SJCRH30 (cell line): ENCODE measurements at places on chromosomes 2 and 18. TPM values are rescaled to one million over a fixed set of nuclear protein-coding genes. Genes with fewer than 3 reads are reported as not detected.

DNA sequence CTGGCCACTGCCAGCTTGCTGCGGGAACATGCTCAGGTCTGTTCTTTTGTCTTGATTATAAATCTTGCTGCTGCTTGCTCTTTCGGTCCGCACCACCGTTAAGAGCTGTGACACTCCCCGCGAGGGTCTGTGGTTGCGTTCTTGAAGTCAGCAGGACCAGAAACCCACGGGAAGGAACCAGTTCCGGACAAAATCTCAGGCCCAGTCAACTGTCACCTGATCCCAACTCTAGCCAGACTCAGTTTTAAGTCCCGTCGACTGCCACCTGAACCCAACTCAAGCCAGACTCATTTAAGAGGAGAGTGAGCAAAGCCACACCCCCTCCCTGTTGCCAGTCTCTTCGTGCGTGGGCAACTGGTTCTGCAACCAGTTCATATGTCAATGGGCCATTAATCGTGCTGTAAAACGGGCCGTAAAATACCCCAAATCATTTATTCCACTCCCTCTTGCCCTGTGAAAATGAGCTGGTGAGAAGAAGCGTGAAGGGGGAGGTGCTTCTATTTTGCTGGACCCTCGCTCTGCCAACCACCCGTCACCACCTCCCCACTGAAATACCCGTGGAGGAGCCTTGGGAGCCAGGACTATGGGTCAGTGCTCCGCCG is 224.3 kb downstream of the NDUFA10 start:
- H3K4me1 ChIP-seq = no peaks in the 10 kb centered on the region
- no peak overlapping the region for H3K4me3 ChIP-seq
- no peak overlapping the region for H3K27ac ChIP-seq

DNA sequence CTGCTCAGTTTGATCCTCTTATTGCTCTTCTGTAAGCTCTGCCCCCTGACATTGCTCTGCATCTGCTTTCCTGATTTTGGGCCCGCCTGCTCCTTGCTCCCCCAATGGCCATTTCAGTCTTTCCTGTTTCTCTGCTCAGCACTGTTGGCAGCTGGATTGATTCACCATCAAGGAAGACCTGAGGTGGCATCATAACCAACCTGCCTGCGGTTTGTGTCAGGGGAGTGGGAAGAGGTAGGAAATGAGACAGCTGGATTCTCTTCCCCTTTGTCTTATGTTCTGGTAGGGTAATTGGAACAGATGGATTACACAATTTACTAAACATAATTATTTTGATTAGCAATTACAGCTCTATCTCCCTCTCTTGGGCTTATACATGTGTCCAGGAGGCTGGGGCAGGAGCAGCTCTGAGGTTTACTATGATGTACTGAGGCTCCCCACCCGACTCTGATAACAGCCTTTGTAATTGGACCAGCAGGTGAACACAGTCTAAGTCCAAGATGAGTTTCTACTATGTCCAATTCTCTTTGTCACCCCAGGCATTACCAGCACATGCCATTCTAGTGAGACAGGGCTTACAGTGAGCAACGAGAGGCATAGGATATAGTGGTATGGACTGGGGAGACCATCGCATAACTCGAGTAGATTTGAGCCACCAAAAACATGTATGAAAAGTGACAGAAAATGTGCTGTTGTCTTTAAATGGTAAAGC is 151.8 kb upstream of the MMADHC start:
- H3K4me3 ChIP-seq = no peak overlapping the region
- H3K27ac ChIP-seq = no peak overlapping the region
- H3K36me3 ChIP-seq = no peaks in the 10 kb centered on the region
- DNase-seq = no peak

DNA sequence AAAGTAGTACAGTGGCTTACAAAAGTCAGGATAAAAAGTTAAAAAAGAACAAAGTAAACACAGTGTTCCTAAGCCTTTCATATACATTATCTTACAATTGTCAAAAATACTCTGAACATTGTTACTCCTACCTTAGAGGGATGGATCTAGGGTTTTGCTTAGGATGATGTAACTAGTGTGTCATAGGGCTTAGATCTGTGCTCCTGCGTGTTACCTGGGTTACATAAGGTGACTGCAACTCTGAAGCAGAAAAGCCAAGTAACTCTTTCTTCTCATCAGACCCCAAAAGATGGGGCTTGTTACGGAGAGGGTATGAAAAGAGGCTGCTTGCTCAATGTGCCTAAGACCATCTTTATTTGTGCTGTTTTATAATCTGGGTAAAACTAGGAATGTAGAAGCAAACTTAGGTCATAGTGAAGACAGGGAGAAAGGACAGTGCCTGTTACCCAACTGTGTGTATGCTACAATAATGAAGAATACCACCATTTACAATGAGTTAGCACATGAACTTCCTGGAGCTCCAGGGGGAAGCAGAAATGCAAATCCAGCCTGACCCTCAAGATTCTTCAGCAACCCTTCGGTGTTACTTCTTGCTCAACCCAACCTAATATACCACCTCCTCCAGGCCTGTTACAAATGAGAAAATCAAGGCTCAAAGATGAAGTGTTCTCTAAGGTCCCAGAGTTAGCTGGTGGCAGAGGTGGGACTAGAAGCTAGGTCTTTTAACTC is 42.0 kb upstream of the STK17B start:
- DNase-seq = no peak
- no peaks in the 10 kb centered on the region for H3K27me3 ChIP-seq
- no peak overlapping the region for H3K27ac ChIP-seq
- no peaks in the 10 kb centered on the region for H3K4me1 ChIP-seq
- no peak overlapping the region for H3K4me3 ChIP-seq

DNA sequence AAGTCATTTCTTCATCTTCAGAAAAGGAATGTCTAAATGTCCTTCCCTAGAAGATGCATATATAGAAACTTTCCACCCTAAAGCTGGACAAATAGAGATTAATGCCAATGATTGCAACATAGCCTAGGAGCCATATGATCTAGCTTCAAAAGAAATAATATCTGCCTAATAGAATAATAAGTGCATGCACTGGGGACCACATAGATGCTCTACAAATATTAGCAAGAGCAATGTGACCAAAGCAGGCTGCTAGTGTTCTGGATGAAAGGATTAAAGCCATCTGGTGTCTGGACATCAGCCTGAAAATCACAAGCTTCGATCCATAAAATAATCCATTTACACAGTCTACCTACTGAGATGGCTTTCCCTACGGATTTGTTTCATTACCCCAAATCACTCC is 280.1 kb upstream of the KLHL14 start:
- no peaks in the 10 kb centered on the region for H3K27me3 ChIP-seq
- no peak overlapping the region for H3K27ac ChIP-seq
- no peaks in the 10 kb centered on the region for H3K4me1 ChIP-seq
- no peaks in the 10 kb centered on the region for H3K36me3 ChIP-seq
- no peak for DNase-seq

DNA sequence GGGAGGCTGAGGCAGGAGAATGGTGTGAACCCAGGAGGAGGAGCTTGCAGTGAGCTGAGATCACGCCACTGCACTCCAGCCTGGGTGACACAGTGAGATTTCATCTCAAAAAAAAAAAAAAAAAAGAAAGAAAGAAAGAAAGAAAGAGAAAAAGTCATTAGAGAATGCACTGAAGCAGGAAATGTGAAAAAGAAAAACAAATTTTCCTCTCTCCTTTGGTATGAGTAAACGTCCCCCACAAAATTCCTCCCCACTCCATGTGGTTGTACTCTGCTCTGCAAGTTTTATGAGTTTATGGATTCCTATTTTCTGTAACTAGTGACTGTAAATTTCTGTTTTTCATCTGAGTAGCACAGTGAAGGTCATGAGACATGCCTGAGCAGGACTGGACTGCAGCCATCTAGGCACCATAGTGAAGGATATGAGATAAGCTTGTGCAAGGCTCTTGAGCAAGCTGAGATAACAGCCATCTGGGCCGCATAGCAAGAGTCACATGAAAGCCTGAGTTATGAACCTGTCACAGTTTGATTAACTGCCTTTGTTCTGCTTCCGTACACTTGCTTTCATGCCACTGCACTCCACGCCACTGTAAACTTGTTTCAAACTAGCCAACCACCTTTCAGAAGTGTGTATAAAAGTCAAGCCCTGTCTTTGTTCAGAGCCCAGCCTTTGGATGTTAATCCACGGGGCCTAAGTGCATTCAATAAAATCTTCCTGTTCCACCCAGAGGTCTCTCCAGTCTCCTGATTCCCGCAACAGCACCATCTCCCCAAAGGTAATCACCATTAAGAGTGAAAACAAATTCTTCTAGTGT is 50.2 kb downstream of the SKA1 start:
- no peaks in the 10 kb centered on the region for H3K4me1 ChIP-seq
- no peak for DNase-seq
- no peak overlapping the region for H3K4me3 ChIP-seq
- no peak overlapping the region for H3K27ac ChIP-seq
- H3K36me3 ChIP-seq = no peaks in the 10 kb centered on the region

DNA sequence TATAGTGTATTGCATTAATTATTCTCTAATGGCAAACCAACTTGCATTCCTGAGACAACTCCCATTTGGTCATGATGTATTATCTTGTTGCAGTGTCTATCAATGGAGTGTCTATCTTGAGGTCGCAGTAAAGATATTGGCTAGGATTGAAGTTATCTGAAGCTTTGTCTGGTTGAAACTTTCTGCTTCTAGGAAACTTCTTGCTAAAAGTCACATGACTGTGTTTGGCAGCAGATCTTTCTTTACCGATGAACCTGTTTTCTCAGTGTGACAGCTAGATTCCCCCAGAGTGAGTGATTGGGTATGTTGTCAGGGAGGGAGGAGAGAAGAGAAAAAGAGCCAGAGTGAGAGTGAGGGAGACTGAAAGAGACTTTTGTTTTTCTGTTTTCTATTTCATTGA is 119.6 kb downstream of the QPCT start:
- no peak for DNase-seq
- no peak overlapping the region for H3K4me3 ChIP-seq
- no peaks in the 10 kb centered on the region for H3K36me3 ChIP-seq
- H3K4me1 ChIP-seq = peaks cover 9% of the 10 kb centered on the region
- H3K27me3 ChIP-seq = 0 out of 2 replicates have a peak, but pooled peaks cover 6% of the 10 kb centered on the region
- H3K27ac ChIP-seq = no peak overlapping the region

- no peak overlapping the region for H3K4me3 ChIP-seq
- H3K27me3 ChIP-seq = no peaks in the 10 kb centered on the region
- no peak overlapping the region for H3K27ac ChIP-seq
- H3K4me1 ChIP-seq = no peaks in the 10 kb centered on the region
- H3K36me3 ChIP-seq = no peaks in the 10 kb centered on the region
Measured at GRCh38 chr18:23826850-23827620, 137.8 kb downstream of the LAMA3 start.

DNA sequence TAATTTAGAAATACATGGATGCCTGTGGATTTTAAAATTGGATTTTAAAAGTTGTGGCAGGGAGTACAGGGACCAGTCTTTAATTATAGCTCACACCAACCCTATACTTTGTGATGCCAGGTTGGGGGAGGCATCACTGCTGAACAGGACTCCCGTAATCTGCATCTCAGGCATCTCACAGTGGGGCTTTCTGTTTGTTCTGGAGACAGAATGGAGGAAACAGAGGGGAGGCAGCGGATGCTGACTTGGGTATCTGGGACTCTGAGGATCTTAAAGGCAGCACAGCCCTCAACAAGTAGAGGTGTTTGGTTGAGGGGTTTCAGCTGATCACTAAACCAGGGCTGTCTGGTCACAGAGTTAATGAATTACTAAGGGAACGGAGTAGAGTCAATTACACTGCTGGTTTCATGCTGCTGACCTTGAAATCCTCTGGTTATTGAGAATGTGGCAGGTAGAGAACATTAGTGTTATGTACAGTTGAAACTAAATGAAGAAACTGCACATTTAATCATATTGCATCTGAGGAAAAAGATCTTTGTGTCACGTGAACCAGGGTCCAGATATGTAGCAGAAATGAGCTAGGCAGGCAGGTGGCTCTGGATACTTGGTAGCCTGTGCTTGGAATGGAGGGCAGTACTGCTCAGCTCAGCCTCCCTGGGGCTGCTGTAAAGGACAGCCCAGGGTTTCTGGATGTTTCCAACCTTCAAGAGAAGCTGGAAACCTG is 40.3 kb downstream of the FHOD3 start:
- no peaks in the 10 kb centered on the region for H3K4me1 ChIP-seq
- H3K4me3 ChIP-seq = no peak overlapping the region
- H3K27me3 ChIP-seq = no peaks in the 10 kb centered on the region
- DNase-seq = no peak
- H3K27ac ChIP-seq = no peak overlapping the region

DNA sequence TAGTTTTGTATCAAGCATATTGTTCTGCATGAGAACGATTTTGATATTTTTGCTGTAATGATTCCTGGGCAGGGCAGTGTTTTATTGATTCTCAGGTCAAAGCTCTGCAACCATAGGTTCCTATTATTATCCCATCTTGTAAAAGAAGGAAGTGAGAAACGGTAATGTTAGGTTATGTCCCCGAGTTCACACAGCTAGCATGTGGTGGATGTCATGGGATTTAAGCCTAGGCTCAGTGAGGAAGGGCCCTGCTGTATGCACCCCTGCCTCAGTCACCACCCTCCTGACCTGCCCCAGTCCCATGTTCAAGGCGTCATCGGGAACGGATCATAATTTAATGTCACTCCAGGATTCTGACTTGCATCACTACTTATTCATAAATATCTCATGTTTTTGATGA is 10.7 kb downstream of the ACP1 start:
- H3K27ac ChIP-seq = no peak overlapping the region
- DNase-seq = no peak
- no peaks in the 10 kb centered on the region for H3K4me1 ChIP-seq
- H3K27me3 ChIP-seq = no peaks in the 10 kb centered on the region

DNA sequence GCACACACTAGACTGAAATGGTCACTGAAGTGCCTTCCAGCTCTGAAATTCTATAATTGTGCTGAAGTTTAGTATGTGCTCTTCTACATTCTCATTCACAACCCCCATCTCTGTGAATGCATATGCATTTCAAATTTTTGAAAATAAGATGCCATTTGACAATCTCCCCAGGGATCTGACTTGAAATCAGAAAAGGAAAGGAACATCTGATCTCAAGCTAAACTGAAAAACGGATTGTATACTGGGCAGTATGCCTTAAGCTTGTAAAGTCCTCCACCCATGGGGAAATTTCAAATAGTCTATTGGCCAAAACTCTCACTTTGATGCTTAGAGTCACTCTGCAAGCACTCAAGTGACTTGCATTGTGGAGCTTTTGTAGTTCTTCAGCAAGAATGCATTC is 22.9 kb downstream of the FAP start:
- no peak overlapping the region for H3K27ac ChIP-seq
- H3K4me1 ChIP-seq = no peaks in the 10 kb centered on the region
- no peaks in the 10 kb centered on the region for H3K36me3 ChIP-seq
- no peak for DNase-seq
- no peaks in the 10 kb centered on the region for H3K27me3 ChIP-seq

DNA sequence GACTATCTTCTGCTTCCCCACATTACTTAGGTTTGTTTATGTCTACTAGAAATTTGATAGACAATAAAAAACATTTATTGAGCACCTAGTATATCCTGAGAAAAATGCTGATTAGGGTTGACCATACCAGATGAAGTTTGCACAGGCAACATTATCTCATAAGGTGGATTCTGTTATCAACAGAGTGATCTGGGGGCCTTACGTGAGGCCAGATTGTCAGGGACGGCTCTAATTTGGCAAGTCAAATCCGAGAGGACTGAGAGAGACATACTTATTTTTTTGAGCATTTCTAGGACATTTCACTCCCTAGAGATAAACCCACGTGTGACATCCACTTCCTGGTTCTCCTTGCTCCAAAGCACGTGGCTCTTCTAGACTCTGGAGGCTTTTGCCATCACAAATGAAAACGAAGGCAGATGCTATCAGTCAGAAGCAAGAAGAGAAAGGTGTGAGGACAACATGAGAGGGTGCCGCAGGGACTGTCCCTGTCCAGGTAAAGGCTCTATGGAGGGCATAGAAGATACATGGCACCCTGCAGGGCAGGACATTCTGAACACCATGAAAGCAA is 168.0 kb upstream of the REV1 start:
- 0 out of 2 replicates have a peak, but pooled peaks cover 8% of the 10 kb centered on the region for H3K27me3 ChIP-seq
- no peaks in the 10 kb centered on the region for H3K36me3 ChIP-seq
- DNase-seq = no peak

ITPRIPL1 gene
- total RNA-seq = 26.4 and 27.1 TPM in 2 replicates

TMEM247 gene
- total RNA-seq = not detected in 2 replicates
